NCI-H1092 (cell line): ENCODE measurements at places on chromosomes 7 and 10.

DNA sequence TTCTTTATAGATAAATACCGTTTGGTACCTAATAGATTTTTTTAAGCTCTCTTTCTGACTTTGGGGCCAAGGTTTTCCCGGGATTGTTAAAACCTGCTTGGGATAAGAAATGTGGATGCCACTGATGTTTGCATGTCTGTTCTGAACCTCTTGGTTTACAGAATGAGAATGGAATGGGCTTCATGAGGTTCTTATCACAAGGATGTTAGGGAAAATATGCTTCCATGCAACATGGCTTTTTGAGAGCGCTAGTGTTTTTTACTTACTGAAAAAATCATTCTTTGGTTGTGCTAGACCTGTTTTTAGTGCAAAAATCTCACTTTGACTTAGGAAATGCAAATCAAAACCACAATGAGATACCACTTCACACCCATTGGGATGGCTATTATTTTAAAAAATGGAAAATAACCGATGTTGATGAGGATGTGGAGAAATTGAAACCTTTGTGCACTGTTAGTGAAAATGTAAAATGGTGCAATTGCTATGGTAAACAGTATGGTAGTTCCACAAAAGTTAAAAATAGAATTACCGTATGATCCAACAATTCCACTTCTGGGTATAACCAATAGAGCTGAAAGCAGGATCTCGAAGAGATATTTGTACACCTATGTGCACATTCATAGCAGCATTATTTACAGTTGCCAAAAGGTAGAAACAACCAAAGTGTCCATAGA, 38.9 kb downstream of the TSPAN14 start:
- DNase-seq = no peak

DNA sequence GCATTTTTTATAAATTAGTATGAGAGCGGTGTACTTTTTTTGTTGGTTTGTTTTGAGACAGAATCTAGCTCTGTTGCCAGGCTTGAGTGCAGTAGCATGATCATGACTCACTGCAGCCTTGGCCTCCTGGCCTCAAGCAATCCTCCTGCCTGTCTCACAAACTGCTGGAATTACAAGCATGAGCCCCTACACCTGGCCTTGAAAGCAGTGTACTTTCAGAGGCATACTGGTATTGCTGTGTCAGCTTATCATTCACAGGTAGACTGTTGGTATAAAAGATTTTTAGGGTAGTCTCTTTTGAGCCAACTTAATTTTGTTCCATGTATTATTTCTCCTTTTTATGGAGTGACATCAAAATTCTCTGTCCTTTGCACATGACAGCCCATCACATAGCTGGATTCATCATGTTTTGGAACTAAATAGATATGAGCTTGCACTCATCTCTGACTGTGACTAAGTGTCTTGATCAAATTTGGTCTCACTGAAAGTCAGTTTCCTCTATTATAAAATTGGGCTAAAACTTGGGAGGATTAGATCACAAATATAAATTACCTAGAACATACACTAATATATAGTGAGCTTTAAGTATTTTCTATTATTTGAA, 12.4 kb downstream of the GNAT3 start:
- DNase-seq = no peak

DNA sequence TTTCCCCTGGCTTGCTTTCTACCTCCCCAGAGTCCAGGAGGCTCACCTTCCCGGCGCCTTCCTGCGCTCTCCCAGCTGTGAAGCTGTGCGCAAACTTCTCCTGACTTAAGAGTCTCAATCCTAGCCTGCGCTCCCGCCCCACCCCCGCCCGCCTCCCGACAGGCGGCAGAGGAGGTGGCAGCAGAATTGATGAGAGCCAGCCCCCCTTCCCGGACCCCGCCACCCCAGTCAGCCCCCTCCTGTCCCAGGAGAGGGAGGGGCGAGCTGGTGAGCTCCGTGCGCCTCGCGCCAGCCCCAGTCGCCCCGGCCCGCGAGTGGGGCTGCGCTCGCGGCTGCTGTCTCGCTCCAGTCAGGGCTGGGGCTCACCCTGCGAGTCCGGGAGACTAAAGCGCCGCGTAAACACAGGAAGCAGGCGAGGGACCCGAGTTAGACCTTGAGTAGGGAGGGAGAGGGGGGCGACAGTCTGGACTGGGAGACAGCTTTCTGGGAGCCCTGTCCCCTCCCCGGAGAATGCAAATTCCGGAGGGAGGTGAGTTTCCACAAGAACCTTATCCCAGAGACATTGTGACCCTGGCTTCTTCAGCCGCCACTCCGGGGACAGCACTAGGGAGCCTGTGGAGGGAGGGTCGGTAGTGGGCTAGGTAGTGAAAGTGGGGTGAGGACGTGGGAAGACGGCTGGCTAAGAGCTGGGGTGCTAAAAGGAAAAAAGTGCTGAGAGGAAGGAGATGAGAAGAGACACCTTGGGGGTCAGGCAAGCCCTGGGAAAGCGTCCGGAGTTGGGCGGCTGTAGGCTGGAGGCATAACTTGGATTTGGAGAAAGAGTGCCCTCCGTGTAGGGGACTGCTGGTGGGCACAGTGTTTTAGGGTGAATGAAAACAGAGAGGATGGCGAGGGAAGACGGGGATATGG, at the start of gene CALCR:
Gene CALCR, minus strand, starts transcription at position 79 of the 909 bp plus-strand sequence. CDS start 87,743 bp downstream, outside the sequence.
- no peak for DNase-seq

DNA sequence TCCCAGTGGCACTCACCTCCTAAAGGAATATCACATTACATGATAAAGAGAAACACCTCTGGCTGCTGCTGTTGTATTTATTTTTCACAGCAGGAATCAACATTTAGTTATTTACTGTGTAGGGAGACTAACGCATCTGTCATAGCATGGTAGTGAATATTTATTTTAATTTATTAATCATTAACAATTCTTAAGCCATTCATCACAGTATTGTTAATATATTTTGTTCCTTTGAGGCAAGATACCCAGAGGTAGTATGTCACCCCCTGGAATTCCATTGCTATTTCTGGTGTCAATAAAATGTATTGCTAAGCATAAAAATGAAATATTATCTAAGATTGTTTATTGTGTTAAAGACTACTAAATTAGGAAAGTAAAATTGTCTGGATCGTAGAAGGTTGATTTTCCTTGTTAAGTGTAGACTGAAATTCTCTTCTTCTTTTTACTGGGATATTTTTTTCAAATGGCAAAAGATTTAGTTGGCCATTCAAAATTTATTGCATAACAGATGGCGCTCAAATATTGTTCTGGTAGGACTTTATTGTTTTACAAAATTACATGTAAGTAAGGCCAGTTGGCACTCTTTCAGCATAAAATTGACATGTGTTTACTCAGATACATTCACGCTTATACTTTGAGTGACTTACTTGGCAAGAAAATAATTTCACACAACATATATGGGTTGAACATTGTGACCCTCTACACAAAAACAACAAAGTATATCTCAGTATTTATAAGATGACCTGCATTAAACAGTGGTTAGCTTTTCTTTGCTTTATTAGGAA, 1358.7 kb upstream of the SORCS1 start:
- DNase-seq = no peak

DNA sequence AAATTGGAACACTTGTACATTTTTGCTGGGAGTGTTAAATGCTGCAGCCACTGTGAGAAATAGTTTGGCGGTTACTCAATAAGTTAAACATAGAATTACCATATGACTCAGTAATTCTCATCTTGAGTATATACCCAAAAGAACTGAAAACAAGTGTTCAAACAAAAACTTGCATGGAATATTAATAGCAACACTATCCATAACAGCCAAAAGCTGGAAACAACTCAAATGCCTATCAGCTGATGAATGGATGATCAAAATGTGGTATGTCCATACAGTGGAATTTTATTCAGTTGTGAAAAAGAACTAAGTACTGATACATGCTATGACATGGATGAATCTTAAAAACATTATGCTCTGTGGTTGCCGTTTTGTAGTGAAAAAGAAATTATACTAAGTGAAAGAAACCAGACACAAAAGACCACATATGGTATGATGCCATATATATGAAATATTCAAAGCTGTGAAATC, 63.0 kb upstream of the SP4 start:
- DNase-seq = no peak

DNA sequence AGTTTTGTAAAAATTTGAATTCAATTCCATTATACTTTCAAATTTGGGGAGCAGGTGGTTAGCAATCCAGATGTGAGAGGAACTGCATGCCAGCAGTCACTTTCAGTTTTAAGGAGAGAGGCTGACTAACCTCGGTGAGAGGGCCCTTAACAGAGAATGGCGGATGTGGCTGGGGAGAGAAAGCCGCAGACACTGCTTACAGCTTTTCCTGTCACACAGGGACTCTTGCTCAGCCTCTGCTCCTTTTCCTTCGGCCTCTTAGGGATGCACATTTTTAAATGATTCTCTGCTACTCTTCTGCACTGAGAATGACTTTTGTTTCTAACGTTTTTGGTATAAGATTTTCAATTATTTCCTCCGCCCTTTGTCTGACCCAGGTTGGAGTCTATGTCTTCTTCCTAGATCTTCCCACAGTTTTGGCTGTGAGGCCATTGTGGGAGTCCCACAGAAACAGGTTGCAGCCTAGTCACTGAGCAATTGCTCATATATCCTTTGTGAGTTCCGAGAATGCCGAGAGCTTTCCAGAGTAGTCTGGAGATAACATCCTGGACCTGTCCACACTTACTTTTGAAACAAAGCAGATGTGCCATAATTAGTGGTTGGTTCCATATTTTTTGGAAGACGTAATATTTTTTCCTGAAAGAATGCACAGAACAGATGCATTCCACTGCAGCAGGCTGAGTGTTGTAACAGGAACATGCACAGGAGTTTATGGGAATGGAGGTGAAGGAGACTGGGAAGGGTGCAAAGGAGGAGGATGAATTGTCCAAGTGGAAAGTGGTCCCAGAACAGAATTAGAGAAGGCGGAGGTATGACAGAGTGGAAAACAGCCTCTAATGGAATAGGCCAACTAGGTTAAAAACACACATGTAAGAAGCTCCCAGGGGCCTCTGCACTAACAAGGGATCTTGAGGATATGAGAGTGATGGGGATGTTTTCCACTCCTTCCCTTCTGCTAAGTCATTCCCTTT, 168.0 kb upstream of the ZNF32 start:
- DNase-seq = no peak

- DNase-seq = no peak
These were observed 73.6 kb upstream of the AMPH start for GRCh38 chr7:38704751-38705150.

DNA sequence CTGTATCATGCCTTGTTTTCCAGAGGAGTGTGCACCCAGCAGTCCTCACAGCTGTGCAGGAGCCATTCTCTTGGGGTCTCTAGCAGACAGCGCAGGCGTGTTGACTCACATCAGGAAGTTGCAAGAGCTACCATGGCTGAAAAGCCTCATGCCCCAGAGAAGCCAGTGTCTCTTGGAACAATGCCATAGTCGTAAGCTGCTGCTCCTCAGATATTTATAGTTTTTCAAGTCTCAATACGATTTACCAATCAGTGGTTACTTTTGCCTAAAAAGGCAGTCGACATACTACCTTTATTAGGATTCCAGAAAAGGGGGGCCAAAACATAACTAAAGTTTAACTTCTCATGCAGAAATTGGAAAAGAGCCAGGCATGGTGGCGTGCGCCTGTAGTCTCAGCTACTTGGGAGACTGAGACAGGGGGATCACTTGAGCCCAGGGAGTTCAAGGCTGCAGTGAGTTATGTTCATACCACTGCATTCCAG, 407.7 kb downstream of the PARD3 start:
- DNase-seq = no peak

- no peak for DNase-seq
These were observed 162.3 kb downstream of the ITGB1 start for GRCh38 chr10:32795598-32796183.

DNA sequence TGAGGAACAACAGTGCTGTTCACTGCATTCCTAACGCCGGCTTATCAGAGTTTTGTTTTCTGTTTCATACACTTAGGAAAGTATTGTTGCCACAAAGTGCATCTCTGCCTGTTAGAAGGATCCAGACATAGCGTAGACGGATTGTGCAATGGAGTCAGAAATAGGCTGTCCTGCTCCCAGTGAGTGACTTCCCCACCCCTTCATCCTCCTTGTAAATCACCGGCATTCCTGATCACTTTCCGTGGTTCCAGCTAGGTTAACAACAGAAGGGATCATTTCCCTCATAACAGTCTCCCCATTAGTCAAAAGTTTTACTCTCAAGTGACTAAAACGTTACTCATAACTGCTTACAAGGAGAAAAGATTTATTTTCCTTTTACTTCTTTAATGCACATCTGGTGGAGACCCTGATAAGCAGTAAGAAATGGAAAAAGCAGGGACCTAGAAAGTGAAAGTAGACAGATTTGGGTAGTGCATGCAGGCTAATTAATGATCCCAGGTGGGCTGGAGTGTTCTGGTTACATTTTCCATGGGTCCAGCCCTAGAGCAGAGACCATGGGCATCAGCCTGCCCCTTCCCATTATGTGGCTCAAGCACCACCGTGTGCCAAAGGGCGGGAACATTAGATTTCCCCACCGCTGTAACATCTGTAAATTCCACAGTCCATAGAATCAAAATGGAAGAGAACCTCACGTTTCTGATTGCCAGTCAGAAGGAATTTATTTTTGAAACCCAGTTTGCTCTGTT, 395.1 kb upstream of the GALNT17 start:
- DNase-seq = no peak

GRCh38 chr7:110386006-110386405, 704.9 kb upstream of the LRRN3 start:
- DNase-seq = no peak

DNA sequence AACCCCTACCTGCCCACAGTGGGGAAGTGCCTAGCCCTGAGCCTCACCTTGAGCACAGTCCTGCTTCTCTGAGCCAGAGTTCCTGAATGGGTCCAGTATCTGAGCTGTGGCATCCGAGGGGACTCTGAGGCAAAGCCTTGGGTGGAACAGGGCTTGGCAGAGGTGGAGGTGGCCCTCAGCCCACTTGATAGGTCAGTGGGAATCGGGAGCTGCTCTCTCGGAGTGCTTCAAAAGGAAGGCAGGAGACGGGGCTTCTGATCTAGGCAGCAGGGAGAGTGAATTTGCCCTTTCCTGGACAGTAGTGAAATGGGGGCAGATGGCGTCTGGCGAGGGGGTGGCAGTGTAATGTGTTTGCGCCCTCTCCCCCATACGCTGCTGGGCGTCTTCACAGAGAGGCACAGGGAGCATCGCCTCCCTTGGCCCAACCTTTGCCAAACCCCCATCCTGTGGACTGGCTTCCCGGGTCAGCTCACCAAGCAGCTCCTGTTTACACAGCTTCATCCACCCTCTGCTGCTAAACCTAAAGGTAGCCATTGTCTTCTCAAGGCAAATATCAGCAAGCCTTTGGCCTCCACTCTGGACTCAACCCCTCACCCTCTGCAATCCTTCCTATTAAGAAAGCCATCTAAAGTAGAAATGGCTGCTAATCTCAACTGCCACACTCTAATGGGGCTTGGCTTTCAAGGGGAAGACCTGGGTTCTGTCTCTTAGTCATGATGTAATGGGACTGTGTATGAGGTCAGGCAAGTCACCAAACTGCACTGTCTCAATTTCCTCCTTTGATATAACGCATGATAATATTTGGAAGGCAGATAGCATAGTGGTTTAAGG, 21.1 kb upstream of the VDAC2 start:
- DNase-seq = no peak

GRCh38 chr7:2143450-2143849, 89.3 kb downstream of the MAD1L1 start:
- DNase-seq = no peak

GRCh38 chr10:80506189-80506575, 31.5 kb upstream of the SH2D4B start:
- DNase-seq = no peak
